Lower lobe of right lung (tissue), 2 donors: ENCODE measurements at places on chromosomes 7 and 10. TPM values are rescaled to one million over a fixed set of nuclear protein-coding genes. Genes with fewer than 3 reads are reported as not detected.

GRCh38 chr7:79471283-79471682, 17.8 kb upstream of the MAGI2 start:
- H3K4me3 ChIP-seq = no peak overlapping the region
- no peaks in the 10 kb centered on the region for H3K27me3 ChIP-seq
- H3K4me1 ChIP-seq = no peaks in the 10 kb centered on the region

- no peaks in the 10 kb centered on the region for H3K4me1 ChIP-seq
- no peak overlapping the region for H3K4me3 ChIP-seq
- peaks cover 3% of the 10 kb centered on the region for H3K27me3 ChIP-seq
- no peak for DNase-seq
These were observed 11.5 kb downstream of the ELFN1 start for GRCh38 chr7:1681581-1681980.

DNA sequence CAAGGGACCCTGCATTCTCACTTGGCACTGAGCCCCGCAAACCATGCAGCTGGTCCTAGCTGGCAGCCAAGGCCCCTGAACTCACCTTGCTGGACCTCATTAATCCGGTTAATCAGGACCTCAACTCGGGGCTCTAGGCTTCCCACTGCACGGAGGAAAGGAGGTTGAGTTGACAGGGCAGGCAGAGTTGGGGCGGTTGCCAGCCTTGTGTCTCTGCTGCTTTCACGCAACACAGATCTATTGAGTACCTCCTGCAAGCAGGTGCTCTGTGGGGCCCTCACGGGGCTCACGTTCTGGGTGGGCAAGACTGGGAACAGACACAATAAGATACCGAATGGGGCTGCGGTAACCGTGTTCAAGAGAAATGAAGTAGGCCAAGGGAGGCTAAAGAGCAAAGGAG, 6.2 kb downstream of the SYCE1 start:
- H3K27me3 ChIP-seq = no peaks in the 10 kb centered on the region
- H3K27ac ChIP-seq = no peak overlapping the region
- H3K4me3 ChIP-seq = no peak overlapping the region
- H3K4me1 ChIP-seq = no peaks in the 10 kb centered on the region

The KCNMA1 gene
- total RNA-seq = 41.3 TPM

GRCh38 chr10:121250995-121251764, 347.1 kb downstream of the FGFR2 start:
- DNase-seq = no peak
- H3K27ac ChIP-seq = no peak overlapping the region
- no peaks in the 10 kb centered on the region for H3K36me3 ChIP-seq
- H3K27me3 ChIP-seq = no peaks in the 10 kb centered on the region
- H3K4me1 ChIP-seq = no peaks in the 10 kb centered on the region

- no peak overlapping the region for H3K27ac ChIP-seq
- DNase-seq = no peak
- H3K36me3 ChIP-seq = no peaks in the 10 kb centered on the region
- no peaks in the 10 kb centered on the region for H3K4me1 ChIP-seq
These were observed 167.3 kb upstream of the SLC13A1 start for GRCh38 chr7:123367031-123367430.

GRCh38 chr7:3821488-3821887, 520.4 kb downstream of the SDK1 start:
- no peaks in the 10 kb centered on the region for H3K4me1 ChIP-seq
- no peaks in the 10 kb centered on the region for H3K27me3 ChIP-seq
- no peak for DNase-seq
- H3K4me3 ChIP-seq = no peak overlapping the region

The GNB2 gene
- 247 TPM for total RNA-seq

- no peaks in the 10 kb centered on the region for H3K4me1 ChIP-seq
- H3K4me3 ChIP-seq = no peak overlapping the region
- H3K27me3 ChIP-seq = no peaks in the 10 kb centered on the region
- no peaks in the 10 kb centered on the region for H3K36me3 ChIP-seq
These were observed 60.8 kb upstream of the RAB11FIP2 start for GRCh38 chr10:118107541-118107940.

The PHKG1 gene
- 1.1 TPM for total RNA-seq

The AGBL3 gene
- 6.1 TPM for total RNA-seq

DNA sequence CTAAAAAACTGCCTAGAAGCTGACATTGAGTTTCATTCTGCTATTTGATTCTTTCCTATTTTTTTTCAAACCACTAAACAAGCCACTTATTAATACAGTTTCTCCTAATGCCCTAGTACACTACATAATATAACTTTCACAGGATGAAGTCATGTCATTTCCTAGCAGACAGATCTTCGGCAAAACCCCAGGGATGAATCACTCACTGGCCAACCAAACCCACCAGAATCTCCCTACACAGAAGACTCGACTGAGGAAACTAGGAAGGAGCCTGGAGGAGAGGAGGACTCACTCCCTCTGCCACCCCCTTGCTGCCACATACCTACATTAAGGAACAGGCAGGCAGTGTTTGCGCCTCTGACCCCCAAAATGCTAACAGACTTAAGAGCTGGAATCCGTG, 33.4 kb downstream of the XPNPEP1 start:
- H3K27me3 ChIP-seq = no peaks in the 10 kb centered on the region
- no peak overlapping the region for H3K27ac ChIP-seq
- no peak for DNase-seq
- peaks cover 68% of the 10 kb centered on the region for H3K36me3 ChIP-seq

DNA sequence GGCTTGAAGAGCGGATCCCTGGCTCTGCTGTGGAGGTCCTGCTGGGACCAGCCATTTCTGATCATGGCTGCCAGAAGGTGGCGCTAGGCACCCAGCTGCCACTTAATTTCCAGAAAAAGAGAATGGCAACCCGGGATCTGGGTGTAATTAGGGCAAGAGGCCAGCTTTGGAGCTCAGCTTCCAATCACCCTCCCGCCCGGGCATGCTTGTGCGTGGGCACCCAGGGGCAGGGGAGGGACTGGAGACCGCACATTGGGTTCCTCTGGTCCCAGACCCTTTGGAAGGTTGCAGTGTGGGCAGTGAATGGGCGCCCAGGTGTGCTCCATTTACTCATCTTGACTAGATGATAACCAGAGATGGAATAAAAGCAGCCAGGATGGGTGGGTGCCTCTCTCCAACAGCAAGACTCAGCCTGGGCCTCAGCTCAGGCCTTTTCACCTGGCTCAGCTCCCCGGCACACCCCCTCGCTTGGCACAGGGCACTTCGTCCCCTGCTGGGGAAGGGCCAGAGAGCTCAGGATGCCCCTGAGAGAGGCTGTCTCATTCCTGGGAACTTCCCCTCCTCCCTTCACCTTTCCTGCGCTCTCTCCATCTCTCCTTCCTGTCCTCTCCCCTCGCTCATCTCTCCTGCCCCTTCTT, 14.7 kb downstream of the FAM241B start:
- H3K4me3 ChIP-seq = no peak overlapping the region
- H3K4me1 ChIP-seq = no peaks in the 10 kb centered on the region
- no peaks in the 10 kb centered on the region for H3K36me3 ChIP-seq
- H3K27me3 ChIP-seq = peaks cover 7% of the 10 kb centered on the region
- no peak overlapping the region for H3K27ac ChIP-seq

The AIMP2 gene
- total RNA-seq = 17.4 TPM

The PTTG1IP2 gene
- total RNA-seq = not detected

- H3K27me3 ChIP-seq = no peaks in the 10 kb centered on the region
- no peak overlapping the region for H3K27ac ChIP-seq
- H3K4me1 ChIP-seq = no peaks in the 10 kb centered on the region
- H3K36me3 ChIP-seq = no peaks in the 10 kb centered on the region
- no peak for DNase-seq
These were observed 80.5 kb downstream of the ELAPOR2 start for GRCh38 chr7:86978808-86979506.

DNA sequence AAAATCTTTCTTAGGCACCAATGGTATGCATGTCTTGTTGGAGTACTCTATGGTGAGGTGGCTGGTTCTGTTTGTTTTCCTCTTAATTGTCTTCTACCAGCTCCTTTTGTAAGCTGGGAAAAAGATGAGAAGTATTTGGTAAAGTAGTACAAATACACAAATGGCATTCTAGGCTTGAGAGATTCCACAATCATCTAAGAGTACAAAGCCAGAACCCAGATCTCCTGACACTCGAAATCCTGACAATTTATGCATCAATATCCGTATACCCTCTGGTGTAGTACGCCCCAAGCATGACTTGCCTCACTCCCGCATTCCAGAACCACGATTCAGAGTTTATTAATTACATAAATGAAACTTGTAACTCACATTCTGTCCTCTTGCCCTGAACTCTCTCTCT, 43.5 kb downstream of the CDCA7L start:
- DNase-seq = no peak
- H3K27me3 ChIP-seq = no peaks in the 10 kb centered on the region
- no peak overlapping the region for H3K27ac ChIP-seq
- H3K36me3 ChIP-seq = peaks cover 66% of the 10 kb centered on the region
- no peak overlapping the region for H3K4me3 ChIP-seq

The SPDYE16 gene
- 0.18 TPM for total RNA-seq

- no peaks in the 10 kb centered on the region for H3K36me3 ChIP-seq
- H3K4me3 ChIP-seq = no peak overlapping the region
- H3K4me1 ChIP-seq = no peaks in the 10 kb centered on the region
- no peak for DNase-seq
- no peak overlapping the region for H3K27ac ChIP-seq
- no peaks in the 10 kb centered on the region for H3K27me3 ChIP-seq
These were observed 56.0 kb downstream of the ATOH7 start for GRCh38 chr10:68175949-68176348.

The UFSP1 gene
- total RNA-seq = 2.3 TPM

- H3K27ac ChIP-seq = no peak overlapping the region
- no peaks in the 10 kb centered on the region for H3K4me1 ChIP-seq
- no peak for DNase-seq
- no peak overlapping the region for H3K4me3 ChIP-seq
These were observed 1413.7 kb upstream of the CELF2 start for GRCh38 chr10:9603972-9604371.

- H3K4me1 ChIP-seq = no peaks in the 10 kb centered on the region
- H3K4me3 ChIP-seq = no peak overlapping the region
- no peak for DNase-seq
- H3K27me3 ChIP-seq = no peaks in the 10 kb centered on the region
These were observed 1053.2 kb downstream of the REEP3 start for GRCh38 chr10:64574371-64574770.

DNA sequence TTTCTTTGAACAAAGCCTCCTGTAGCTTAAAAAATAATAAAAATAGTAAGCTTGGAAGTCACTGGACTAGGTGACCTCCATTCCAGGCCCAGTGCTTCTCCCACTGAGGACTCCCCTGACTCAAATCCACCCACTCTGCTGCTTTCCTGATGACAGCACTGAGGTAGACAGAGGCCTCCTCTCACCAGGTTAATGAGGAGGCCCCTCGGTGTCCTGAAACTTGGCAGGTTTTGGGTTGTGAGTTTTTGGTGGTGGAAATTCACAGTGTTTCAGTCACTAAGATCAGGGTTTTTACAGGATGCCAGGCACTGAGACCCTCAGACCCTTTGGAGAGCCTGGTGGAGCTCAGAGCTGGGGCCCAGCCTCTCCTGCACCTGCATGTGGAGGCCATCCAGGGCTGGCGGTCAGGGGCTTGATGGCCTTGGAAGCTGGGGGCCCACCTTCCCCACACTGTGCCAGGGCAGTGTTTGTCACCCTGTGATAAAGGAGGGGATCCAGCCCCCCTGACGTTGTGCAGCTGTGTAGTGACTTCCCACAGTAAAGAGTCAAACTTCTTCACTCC, 19.1 kb downstream of the TSPAN14 start:
- peak overlapping the region; percentile 51 for H3K27ac ChIP-seq
- H3K36me3 ChIP-seq = peaks cover 66% of the 10 kb centered on the region
- no peak for DNase-seq
- no peak overlapping the region for H3K4me3 ChIP-seq
- no peaks in the 10 kb centered on the region for H3K27me3 ChIP-seq
- H3K4me1 ChIP-seq = peaks cover 96% of the 10 kb centered on the region

- peaks cover 18% of the 10 kb centered on the region for H3K36me3 ChIP-seq
- peak overlapping the region; percentile 94 for H3K27ac ChIP-seq
- peaks cover 62% of the 10 kb centered on the region for H3K27me3 ChIP-seq
- H3K4me3 ChIP-seq = peak overlapping the region; percentile 58
These were observed 2.0 kb upstream of the HOXA2 start for GRCh38 chr7:27104341-27105058.

The C7orf25 gene
- total RNA-seq = 7.8 TPM

DNA sequence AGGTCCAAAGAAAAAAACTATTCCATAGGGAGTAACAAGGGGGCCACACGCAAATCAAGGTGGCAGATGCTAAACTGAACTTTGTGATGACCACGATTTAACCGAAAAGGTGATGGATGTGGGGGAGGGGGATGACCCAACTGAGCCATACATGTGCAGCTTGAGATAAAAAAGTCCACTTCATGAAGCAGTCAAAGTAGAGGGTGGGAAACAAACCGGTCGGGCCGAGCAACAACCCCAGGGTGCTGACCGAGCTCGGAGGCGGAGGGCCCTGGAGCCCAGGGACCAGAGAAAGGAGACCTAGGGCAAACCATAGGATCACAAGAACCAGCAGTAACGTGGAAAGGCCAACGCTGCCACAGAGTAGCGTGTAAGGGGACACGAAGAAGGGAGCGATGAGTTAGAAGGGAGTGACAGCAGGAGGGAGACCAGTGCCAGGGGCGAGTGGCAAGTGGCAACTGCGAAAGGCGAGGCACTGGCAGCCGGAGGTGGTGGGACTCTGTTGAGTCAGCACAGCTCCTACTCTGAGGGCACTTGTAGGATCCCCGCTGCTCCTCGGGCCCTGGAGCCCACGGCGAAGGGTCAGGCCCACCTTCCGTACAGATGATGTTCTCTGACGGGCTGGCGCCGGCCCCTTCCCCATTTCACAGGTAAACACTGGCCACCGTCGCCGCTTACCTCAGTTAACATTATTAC, 540 bp downstream of the SNX13 start:
- H3K36me3 ChIP-seq = no peaks in the 10 kb centered on the region
- H3K4me1 ChIP-seq = peaks cover 44% of the 10 kb centered on the region
- no peaks in the 10 kb centered on the region for H3K27me3 ChIP-seq

The TUBB8 gene
- 0.38 TPM for total RNA-seq

The MRC1 gene
- total RNA-seq = 529 TPM

DNA sequence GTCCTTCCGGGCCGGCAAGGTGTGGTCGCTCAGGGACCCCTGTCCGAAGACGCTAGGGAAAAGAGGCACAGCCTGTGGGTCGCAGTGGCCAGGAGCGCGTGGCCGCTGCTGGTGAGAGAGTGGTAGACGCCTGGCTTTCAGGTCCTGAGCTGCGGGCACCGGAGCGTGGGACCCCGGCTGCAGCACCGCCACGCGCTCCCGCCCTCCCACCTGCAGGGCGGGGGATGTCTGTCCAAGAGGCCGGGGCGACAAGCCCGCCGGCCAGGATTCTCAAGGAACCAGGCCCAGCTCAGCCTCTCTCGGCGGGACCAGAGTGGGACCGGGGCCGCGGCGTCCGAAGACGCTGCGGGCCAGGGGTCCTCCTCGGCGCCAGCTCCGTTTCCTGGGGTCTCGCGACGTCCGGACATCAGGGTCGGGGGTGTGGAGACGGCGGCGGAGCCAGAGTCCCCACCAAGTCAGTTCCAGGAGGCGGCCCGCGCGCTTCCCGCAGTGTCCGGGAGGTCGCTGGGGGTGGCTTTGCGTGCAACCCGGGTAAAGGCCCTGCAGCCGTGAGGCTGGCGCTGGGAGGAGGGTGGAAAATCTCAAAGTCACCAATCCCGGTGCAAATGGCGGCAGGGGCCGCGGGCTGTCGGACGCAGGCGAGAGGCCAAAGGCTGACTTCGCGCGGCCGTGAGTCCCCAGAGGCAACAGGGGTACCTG, 5.5 kb downstream of the ZNF503 start:
- peaks cover 13% of the 10 kb centered on the region for H3K27me3 ChIP-seq
- peak overlapping the region; percentile 97 for H3K27ac ChIP-seq
- H3K4me3 ChIP-seq = peak overlapping the region; percentile 93
- DNase-seq = peak; percentile 57
- H3K36me3 ChIP-seq = peaks cover 16% of the 10 kb centered on the region
- H3K4me1 ChIP-seq = peaks cover 29% of the 10 kb centered on the region
